Stimulated activated CD8-positive, alpha-beta memory T cell treated with anti-CD3 and anti-CD28 coated beads, Interleukin-2, amount 100 ng/mL, for 48 hours (primary cell): ENCODE measurements at places on chromosomes 3 and 15.

- no peak for DNase-seq
Observed at GRCh38 chr15:40338921-40339620, 1.7 kb downstream of the CCDC9B start.

DNA sequence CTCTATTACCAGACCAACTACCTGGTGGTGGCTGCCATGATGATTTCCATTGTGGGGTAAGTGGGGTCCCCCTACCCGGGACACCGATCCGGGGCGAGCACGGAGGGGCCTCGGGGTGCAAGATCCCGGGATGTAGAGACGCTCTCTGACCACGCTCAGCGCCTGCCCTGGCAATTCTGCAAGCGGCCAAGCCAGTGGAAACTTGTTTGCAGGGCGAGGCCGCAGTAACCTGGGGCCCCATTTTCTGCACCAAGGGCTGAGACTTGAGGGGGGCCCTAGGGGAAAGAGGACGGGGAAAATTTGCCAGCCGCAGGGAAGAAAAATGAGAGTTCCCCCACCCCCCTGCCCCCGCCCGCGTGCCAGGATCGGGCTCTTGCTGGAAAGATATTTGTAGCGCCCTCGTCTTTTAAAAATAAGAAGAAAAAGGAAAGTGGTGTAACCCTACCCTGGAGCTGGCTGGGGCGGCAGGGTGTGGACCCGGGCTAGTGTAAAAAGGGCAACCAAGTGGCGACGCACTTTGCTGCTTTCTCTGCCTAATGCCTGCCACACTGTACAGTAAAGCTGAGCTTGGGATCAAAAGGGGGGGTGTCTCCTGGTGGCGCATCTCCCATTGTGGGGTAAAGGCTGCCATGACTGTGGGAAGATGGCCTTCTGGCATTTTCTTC, 563 bp downstream of the ARL6IP5 start:
- DNase-seq: no peak

DNA sequence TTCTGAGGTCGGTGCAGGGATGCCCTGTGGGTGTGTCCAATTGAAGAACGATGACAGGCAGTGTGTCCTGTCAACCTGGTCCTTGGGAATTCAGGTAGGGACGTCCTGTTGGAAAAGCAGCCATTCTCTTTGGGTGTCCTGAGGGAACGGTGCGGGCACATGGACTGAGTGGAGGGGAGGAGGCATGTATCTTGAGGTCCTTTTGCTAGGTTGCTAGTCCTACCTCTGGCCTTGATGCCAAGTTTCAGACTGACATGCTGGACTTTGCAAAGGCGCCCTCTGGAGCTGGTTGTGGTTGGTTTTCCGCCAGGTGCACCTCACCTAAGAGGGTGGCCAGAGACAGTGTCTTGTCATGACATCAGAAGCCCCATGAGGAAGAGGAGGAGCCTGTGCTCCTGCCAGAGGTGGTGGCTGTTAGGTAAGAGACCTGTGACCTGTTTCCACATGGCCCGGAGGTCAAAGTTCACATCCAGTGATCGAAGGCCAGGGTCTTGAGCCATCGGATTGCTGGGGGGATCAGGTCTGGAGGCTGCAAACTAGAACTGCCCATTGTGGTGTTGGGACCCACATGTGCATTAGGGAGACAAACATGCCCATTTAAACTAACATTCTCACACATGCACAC, 106.3 kb downstream of the SNRPN start:
- DNase-seq: no peak

DNA sequence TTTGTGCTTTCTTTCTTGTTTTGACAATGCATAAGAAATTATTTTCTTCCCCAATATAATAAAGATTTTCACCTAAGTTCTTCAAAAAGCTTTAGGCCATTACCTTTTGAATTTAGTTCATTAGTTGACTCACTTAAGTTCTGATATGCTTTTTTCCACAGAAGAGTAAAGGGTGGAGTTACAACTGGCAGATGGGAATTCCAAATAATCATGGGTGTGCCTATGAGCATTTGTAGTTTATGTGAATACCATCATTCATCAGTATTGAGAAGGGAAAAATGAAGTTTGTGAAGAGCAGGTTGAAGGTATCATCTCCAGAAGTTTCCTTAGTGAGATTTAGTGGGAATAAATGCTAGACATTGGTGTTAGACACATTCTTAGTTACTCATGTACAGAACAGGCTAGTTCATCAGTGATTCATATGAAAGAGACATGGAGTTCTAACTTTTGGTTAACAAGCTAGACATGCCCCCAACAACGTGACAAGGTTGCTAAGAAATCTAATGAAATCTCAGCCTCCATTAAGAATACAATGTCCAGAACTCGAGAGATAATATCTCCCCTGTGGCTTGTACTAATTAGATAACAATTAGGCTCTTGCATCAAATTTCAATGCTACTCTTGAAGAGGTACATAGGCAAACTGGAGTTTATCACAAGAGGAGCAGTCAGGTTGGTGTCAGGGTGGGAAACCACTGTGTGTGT, 16.9 kb upstream of the ALCAM start:
- no peak for DNase-seq

DNA sequence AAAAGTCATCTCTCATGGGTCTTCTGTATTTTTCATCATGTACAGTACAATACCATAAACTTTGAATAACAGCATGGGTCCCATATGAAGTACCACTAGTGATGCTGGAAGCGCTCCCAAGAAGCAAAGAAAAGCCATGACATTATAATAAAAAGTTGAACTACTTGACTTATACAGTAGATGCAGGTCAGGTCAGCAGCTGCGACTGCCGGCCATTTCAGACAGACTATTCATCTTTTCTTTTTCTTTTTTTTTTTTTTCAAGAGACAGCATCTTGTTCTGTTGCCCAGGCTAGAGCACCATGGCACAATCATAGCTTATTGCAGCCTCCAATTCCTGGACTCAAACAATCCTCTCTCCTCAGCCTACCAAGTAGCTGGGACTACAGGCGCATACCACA, 10.2 kb downstream of the RAF1 start:
- no peak for DNase-seq

GRCh38 chr3:182364723-182365650, 428.3 kb upstream of the ATP11B start:
- no peak for DNase-seq

GRCh38 chr15:66232267-66232625, 21.3 kb downstream of the MEGF11 start:
- DNase-seq: no peak

- DNase-seq: no peak
Observed at GRCh38 chr15:65197337-65197645, 12.1 kb upstream of the CLPX start.

DNA sequence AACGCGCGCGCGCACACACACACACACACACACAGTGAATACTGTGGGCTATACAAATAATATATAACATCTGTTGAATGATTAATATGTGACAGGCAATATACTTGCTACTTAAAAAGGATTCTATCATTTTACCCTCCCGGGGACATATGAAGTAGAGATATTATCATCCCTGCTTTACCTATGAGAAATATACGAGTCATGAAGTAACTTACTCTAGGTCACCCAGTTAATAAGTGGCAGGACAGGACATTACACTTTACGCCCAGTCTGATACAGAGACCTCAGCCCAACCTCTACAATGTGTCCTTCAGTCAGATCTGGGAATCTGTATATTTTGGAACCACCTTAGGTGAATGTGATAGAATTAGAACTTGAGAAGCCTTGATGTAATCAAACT, 55.4 kb downstream of the CCDC54 start:
- DNase-seq: no peak

DNA sequence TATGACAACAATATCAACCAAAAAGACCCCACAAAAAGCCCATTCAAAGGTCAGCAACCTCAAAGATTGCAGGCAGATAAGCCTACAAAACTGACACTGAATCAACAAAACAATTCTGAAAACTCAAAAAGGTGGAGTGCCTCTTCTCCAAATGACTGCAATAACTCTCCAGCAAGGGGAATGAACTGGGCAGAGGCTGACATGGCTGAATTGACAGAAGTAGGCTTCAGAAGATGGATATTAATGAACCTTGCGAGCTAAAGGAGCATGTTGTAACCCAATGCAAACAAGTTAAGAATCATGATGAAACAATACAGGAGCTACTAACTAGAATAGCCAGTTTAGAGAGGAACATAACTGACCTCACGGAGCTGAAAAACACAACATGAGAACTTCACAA, 20.4 kb upstream of the SLC25A38 start:
- no peak for DNase-seq

DNA sequence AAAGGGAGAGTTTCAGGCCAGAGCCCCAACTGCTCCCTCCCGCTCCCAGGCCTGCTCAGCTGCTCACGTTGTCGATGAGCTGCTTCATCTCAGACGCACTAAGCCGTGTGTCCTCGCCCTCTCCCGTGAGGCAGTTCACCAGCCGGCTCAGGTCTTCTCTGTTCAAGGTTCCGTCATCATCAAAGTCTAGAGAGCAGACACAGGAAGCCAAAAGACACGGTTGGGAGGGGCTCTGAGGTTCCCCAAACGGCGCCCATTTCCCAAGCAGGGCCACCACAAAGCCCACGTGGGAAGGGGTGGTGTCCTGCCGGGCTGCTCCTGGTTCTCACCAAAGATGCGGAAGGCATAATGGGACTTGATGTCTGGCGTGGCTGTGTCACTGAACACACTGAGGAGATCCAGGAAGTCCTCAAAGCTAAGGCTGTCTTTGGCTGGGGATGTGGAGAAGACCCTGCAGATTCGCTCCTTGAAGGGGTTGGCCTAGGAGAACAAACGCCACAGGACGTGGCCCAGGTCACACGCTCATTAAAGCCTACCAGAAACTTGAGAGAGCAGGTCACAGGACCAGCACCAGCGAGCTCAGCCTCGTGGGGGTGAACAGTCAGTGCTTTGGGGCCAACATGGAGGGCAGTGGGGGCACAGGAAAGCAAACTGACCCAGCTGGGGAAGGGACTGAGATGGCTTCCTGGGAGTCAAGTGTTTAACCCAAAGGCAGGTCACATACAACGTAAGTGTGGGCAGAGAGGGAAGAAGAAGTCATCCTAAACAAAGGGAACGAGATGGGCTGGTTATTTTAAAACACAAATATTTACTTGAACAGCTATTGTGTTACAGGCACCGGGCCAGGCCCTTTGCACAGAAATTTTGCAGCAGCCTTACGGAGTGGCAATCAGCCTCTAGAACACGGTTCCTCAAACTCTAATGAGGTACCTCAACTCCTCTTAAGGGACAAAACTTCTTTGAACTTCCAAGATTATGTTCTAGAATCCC, 2.4 kb downstream of the CIB1 start:
- peak; percentile 50 for DNase-seq

DNA sequence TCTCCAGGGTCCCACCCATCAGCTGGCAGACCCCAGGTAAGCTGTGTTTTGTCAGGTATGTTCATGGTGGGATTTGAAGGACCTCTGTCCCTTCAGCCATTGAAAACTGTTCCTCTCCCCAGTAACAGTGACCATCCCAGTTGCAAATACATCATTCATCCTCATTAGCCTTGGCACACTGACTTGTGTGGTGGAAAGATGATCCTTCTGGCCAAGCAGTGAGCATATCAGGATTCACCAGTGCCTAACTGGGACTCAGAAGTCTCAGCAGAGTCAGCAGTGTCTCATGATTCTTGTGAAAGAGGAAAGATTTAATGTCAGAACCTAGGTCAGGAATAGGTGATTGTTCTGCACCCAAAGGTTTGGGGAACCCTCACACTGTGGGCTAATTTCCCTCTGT, 90.2 kb downstream of the DNAJB8 start:
- no peak for DNase-seq

DNA sequence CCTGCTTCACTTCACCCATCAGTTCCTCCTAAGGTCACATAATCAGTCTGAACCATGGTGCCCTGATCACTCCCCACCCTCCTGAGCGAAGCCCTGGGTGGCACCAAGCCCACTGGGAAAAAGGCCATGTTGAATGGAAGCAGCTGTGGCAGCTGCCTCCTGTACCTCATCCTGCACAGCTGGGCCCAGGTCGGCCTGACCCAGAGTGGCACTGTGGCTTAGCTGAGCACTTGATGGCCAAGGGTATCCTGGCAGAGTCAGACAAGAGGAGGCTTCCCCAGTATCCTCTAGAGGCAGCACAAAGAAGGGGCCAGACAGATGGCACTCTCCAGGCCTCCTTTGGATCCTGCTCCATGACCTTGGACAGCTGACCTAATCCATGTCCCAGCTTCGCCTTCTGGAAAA, 68.4 kb downstream of the TLE3 start:
- no peak for DNase-seq

GRCh38 chr15:63048776-63049665, 6.5 kb downstream of the TPM1 start:
- no peak for DNase-seq

- DNase-seq: no peak
Observed at GRCh38 chr3:139248593-139249255, 95.1 kb upstream of the MRPS22 start.

DNA sequence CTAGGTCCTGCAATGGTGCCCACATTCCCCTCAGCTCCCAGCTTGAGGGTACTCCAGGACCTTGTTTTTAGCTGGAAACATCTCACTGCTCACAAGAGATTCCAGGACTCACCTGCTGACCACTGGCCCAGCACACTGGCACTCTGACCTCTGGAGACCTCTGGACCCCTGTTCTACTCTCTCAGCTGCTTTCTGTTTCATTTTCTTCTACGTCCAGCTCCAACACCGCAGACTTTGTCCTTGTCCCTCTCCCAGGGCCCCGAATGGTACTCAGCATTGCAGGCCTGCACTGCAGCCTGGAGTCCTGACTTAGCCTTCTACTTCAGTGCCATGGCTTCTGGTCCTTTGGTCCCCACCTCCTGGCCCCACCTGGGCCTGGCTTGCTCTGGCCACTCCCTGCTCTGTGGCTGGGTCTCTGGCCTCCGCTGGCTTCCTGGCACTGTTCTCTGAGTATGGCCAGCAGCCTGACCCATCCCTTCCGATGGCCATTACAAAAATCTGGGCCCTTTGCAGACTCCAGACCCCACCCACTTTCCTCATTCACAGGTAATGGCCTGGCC, 27.9 kb downstream of the KY start:
- no peak for DNase-seq

GRCh38 chr15:70777170-70777926, 14.0 kb upstream of the UACA start:
- no peak for DNase-seq

- no peak for DNase-seq
Observed at GRCh38 chr15:86164232-86164898, 84.7 kb downstream of the AGBL1 start.

DNA sequence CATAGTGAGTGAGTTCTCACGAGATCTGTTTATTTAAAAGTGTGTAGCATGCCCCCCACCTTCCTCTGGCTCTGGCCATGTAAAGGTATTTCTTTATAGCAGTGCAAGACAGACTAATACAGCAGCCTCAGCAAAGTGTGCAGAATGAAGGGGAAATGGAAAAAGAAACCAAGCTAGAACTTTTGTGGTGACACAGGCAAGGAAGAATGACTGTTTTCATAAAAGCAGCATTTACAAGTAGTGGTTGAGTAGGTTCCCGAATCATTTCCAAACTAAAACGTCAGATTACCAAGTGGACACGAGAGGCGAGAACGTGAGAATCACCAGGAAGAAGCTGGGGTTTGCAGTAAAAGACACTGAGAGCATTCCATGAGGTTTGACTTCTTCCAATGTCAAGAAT, 100.2 kb upstream of the AKAP13 start:
- no peak for DNase-seq

GRCh38 chr3:9659849-9660248, 10.5 kb downstream of the MTMR14 start:
- DNase-seq: no peak
